ENCODE measurements at places on chromosomes 12 and 14.

DNA sequence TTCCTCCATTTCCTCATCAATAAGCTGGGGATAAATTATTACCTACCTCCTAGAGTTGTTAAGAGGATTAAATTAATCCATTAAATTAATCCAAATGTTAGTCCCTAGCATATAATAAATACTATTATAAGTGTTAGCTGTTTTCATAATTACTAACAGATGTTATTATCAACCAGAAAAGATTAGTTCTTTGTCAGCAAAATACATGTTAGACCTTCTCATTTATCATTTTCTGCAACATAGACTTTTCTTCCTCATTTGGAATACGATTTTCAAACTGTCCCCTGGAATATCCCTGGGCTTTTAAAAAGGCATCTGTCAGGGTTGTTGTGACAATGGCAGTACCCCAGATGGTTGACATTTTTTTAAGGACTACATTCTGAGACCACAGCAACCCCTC lies 133.1 kb downstream of the ANO6 start:
- DNase-seq, result no peak

DNA sequence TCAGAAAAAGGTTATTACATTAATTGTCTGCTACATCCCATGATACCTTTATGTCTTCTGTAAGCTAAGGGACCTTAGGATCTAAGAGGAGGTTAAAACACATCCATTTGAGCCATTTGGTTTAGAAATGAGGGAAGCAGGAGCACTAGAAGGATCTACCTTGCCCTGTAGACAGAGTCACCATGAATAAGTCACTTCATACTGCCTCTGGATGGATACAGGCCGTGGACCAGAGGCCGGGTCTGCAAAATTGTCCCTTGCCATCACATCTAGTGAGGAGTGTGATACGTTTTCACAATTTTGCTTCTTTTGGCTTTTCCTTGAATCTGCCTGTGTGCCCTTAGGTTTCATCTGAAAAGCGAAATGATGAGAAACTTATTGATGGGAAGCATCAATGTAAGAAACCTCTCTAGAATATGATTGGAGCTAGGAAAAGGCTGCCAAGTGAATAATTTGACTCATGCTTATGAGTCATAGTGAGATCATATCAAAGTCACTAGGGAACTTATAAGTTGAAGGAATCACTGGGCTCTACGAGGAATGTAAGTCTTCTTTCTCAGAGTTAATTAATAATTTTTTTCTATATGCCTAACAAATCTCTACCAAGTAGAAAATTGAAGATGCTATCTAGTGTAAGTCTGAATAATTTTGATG lies 10.8 kb downstream of the GLRX5 start:
- DNase-seq, result no peak

DNA sequence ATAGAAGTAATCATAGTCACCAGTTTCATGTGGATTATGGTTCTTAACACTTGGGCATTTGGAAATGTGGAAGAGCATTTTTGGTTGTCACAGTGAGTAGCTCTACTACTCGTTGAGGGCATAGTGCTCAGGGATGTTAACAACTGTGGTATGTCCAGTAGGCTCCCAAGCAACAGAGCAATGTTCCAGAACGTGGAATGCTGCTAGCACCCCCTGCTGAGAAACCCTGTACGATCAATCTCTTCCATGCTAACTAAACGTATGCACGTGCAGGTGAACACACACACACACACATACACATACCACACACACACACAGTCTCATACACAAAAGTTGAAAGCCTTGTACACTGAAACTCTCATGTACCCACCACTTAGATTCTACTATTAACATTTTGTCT lies 16.6 kb upstream of the GNPTAB start:
- no peak for DNase-seq

DNA sequence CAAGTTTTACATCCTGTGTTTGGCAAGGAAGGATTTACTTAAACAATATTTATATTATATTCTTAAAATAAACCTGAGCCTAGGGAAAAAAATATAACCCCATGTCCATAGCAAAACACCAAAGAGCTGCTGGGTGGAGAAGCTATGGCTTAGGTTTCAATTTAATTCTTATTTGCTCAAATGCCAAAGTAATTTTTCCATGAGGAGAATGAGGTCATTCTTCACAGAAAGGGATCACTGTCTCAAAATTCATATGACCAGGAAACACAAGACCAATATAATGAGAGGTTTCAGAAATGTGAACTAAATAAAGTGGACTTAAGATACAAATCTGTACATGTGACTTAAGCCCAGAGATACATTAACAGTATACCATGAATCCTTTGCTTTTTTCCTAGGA lies 195.0 kb downstream of the PHLDA1 start:
- no peak for DNase-seq

DNA sequence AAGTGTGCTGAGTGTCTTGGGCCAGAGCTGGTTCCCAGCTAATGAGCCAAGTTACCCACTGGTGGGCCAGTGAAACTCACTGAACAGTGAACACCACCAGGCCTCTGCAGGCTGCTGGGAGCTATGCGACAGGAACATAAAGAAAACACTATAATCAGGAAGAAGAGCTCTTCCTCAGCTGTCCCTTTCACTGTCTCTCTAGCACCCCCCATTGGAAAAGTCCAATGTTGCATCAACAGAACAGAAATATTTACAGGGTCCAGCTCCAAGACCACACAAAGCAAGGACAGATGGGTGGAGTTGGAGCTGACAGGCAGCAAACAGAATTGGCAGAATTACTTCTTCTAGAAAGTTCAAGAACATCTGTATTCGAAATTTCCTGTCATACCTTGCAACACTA lies 903.6 kb upstream of the TMEM132C start:
- no peak for DNase-seq

DNA sequence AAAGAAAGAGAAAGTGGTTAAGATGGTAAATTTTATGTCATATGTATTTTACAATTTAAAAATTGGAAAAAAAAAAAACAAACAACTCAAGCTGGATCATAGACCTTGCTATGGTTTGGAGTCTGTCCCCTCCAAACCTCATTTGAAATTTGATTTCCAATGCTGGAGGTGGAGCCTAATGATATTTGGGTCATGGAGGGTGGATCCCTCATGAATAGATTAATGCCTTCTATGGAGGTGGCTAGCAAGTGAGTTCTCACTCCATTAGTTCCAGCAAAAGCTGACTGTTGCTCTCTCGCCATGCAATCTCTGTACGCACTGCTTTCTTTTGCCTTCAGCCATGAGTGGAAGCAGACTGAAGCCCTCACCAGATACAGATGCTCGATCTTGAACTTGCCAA lies 22.2 kb upstream of the AP4S1 start:
- no peak for DNase-seq

GRCh38 chr14:56075301-56075700 lies 42.9 kb upstream of the PELI2 start:
- no peak for DNase-seq

DNA sequence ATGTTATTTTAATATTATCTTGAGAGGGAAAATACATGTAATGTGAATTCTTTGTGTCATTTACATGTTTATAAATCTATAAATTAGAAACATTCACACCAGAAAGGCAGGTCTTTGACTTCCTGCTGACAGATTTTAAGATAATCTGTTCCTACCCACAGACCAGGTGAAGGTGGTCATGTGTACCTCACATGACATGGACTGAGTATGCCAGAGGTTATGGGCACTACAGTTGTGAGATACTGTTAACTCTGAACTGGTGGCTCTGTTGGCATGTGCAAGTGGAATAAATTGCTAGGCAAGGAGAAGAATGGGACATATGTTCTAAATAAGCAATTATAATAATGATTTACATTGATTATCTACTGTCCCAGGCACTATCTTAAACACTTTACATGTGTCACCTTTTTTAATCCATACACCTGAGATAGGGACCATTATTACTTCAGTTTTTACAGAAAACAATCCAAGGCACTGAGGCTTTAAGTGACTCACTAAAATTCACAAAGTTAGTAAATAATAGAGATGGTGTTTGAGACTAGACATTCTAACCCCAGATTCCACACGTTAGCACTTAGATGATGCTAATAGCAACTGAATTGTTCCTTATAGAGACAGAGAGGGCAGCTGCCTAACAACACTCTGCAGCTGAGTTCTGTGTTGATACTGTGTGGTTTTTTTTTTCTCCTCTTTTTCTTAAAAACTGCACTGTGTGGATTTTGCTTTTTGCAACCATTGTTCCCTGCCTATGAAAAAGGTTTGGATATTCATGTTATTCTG lies 23.8 kb downstream of the SLC16A7 start:
- no peak for DNase-seq

GRCh38 chr12:38157274-38157932 lies 159.2 kb upstream of the ALG10B start:
- no peak for DNase-seq

DNA sequence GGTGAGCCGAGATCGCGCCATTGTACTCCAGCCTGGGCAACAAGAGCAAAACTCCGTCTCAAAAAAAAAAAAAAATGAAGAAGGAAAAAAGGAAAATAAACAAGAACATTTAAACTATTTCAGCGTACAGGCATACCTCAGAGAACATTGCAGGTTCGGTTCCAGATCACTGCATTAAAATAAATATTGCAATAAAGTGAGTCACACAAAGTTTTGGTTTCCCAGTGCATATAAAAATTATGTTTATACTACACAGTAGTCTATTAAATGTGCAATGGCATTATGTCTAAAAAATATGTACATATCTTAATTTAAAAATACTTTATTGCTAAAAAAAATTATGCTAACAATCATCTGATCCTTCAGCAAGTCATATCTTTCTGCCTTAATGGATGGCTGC lies 53.5 kb upstream of the PLEKHG6 start:
- no peak for DNase-seq

- DNase-seq, result no peak
Measured at GRCh38 chr12:32399370-32400113, at the start of gene FGD4. Gene FGD4, plus strand, starts transcription at chr12:32399558.
